ENCODE measurements at places on chromosomes 12 and 14.

DNA sequence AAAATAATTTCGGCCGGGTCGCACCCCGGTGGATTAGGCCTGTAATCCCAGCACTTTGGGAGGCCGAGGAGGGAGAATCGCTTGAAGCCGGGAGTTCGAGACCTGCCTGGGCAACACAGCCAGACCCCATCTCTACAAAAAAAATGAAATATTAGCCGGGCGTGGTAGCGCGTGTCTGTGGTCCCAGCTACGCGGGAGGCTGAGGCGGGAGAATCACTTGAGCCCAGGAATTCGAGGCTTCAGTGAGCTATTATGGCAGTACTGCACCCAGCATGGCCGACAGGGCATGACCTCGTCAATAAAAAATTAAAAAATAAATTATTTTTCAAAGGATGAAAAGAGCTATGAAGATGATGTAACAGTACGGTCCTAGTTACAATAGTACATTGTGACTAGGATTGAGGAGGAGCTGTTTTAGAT lies 523 bp downstream of the GTF2H3 start:
- no peak for DNase-seq

DNA sequence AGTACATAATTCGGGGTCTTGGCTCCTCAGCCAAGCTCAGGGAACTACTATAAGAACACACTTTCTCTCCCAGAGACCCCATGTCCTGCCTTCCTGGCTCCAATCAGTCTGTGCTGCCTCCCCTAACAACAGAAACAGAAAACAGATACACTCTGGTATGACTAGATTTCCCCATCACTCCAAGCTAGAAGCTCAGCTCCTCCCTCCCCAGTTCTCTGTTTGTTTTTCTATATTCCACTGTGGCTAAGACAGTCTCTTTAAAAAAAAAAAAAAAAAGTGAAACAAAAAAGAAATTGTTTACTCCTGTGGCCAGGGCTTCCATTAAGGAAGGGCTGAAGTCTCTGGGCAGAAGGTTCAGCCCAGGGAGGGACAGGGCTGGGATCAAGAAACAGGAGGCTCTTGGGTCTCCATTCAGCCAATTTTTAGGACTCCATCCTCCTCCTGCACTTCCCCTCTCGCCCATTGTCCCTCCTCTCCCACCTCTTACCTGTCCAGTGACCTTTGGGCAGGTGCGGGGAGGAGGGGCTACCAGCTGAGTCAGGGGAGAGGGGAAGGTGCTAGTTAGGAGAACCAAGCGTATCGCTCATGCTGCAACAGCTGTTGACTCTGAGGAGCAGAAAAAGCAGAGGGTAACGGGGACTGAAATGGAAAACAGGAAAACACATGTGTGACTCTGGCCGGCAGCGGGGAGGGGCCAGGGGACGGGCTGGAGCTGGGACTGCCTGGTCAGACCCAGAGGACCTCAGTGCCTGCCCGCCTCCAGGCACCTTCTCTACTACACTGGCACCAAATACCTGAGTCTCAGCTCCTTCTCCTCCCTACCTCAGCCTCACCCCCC lies 4.1 kb upstream of the SLC7A7 start:
- no peak for DNase-seq

- DNase-seq: no peak
These were observed 82.9 kb downstream of the ARF6 start for GRCh38 chr14:49975799-49976198.

DNA sequence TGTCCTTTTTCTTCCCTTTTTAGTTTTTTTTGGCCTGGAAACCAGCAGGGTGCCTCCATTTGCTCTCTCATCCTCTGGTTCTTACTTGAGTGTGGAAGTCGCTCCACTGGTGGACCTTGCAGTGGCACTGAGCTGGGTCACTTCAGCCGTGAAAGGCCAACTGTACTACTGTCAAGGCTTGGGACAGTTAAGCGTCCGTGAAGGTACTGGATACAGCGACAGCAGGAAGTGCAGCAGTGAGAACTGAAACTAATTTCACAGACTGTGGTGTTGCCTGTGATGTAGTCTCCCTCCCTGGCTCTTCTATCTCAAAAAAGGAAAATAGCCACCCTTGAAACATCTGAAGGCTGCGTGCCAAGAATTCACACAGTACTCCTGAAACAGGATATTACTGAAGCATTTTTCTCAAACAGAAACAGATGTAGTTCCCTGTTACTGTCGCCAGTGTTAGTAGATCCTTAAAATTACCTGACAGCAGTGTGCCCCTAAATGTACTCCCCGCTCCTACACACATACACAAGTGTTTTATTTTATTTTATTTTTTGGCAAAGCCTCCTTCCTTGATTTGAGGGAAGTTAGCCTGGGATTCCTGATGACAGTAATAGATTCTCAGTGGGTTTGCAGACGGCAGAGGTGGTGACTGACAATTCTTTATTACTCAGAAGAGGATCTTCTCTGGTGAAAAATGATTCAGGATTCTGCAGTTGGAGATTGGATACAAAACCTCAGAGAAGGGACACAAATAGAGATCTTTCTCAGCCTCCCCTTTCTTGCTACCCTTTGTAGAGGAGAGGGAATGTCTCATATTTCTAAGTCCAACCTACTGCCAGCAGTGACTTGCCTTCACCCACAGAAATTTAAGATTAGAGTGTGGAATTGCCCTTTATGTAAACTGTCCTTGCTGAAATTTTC lies 4.4 kb downstream of the SUSD6 start:
- DNase-seq: no peak

DNA sequence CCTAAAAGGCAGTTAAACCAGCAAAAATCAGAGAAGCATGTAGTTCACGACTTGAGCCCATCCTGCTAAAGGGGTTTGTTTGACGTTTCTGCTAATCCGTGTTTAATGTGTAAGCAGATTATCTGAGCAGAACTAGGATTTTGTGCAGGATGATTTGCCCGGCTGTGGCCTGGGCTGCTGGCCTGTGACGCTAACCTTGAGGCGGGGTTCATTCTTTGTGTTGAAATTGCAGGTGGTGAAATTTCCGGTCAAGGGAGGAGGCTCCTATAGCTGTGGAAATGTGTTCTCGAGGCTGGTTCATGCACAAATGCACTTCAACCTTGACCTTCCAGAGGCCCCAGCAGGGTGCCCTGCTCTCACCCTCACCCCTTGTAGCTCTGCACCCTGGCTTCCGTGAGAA lies 63.7 kb downstream of the SLC24A4 start:
- no peak for DNase-seq

GRCh38 chr12:83321971-83322370 lies 635.3 kb downstream of the TMTC2 start:
- no peak for DNase-seq

All from stimulated activated CD8-positive, alpha-beta memory T cell treated with anti-CD3 and anti-CD28 coated beads, Interleukin-4, amount 100 ng/mL, for 4 hours (primary cell).